Heart right ventricle (tissue), 16 donors: ENCODE measurements at places on chromosomes 7 and 10. TPM values are rescaled to one million over a fixed set of nuclear protein-coding genes. Genes with fewer than 3 reads are reported as not detected.

Gene RADIL
- 3.5 TPM for total RNA-seq

Gene TACR2
- 0.55 TPM for total RNA-seq

Gene GRID1
- total RNA-seq: 2.2 TPM

Gene THSD7A
- 3.4 TPM for total RNA-seq

Gene GIMAP4
- 32.5 TPM for total RNA-seq

Gene COL26A1
- total RNA-seq: not detected

- no peaks in the 10 kb centered on the region for H3K4me1 ChIP-seq
- H3K27ac ChIP-seq: no peak overlapping the region
- H3K36me3 ChIP-seq: no peaks in the 10 kb centered on the region
- DNase-seq: no peak
- H3K27me3 ChIP-seq: no peaks in the 10 kb centered on the region
- no peak overlapping the region for H3K4me3 ChIP-seq
Measured at GRCh38 chr10:90313576-90314325, 544.1 kb downstream of the HTR7 start.

- H3K27me3 ChIP-seq: no peaks in the 10 kb centered on the region
- no peak for DNase-seq
- H3K4me1 ChIP-seq: no peaks in the 10 kb centered on the region
- no peak overlapping the region for H3K27ac ChIP-seq
- H3K4me3 ChIP-seq: no peak overlapping the region
Measured at GRCh38 chr7:111339006-111339405, 223.3 kb downstream of the IMMP2L start.

DNA sequence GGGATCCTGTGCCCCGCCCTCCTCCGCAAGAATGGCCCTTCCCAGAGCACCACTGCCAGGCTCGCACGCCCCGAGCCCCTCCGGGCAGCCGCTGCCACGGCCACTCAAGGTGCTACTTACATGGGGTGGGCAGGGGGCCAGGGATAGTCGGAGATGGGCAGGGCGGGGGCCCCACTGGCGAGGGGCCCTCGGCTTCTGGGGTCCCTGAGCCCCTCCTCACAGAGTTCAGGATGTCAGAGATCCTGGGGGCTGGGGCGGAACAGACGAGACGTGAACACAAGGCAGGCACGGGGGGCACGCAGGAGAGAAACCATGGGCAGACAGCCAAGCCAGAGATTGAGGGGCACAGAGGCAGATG, 25.6 kb downstream of the YKT6 start:
- H3K4me1 ChIP-seq: no peaks in the 10 kb centered on the region
- no peak for DNase-seq
- no peak overlapping the region for H3K4me3 ChIP-seq
- no peak overlapping the region for H3K27ac ChIP-seq
- H3K27me3 ChIP-seq: peaks cover 15% of the 10 kb centered on the region
- H3K36me3 ChIP-seq: no peaks in the 10 kb centered on the region

GRCh38 chr10:58641095-58641531, 128.4 kb downstream of the BICC1 start:
- no peaks in the 10 kb centered on the region for H3K4me1 ChIP-seq
- H3K4me3 ChIP-seq: no peak overlapping the region
- no peak for DNase-seq
- peak overlapping the region; percentile 24 for H3K27ac ChIP-seq
- no peaks in the 10 kb centered on the region for H3K36me3 ChIP-seq

DNA sequence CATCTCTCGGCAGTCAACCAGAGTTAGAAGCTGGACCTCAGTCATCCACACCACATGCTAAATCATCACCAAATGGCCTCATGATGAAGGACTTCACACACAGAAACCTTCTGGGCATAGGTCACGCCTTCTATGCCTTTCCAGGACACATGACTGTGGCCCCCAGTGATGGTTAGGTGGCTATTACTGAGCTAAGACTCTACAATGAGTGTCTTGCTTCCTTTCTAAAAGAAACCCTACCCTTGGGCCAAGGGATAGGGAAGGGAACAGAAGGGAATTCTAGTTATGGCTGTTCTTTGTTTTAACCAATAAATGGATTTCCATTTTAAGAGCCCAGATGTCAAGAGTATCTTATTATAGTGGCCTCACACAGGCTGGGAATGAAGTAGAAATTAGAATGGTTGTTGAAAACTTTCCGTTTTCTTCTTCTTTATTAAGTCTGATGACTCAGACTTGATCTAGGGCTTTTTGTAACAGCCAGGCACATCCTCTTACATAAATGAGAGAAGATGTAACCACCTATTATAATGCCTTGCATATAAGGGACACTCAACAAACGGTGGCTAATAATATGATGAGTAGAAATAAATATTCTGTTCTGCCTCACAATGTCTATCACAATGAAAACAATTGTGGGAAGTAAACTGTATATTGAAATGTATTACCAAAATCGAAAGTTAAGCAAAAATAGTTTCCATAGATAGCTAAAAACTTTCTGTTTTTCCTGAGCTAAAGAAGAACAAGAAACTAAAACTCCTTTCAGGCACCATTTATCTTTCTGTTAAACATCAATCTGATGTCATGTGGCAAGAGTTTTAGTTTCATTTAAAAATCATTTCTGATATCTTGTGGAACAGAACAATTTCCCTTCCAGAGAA, 62.5 kb upstream of the TOMM7 start:
- no peak overlapping the region for H3K27ac ChIP-seq
- H3K4me1 ChIP-seq: no peaks in the 10 kb centered on the region
- no peak overlapping the region for H3K4me3 ChIP-seq
- no peaks in the 10 kb centered on the region for H3K27me3 ChIP-seq

GRCh38 chr10:109956454-109957091, 33.3 kb upstream of the XPNPEP1 start:
- H3K4me1 ChIP-seq: peaks cover 3% of the 10 kb centered on the region
- no peaks in the 10 kb centered on the region for H3K27me3 ChIP-seq
- no peak for DNase-seq
- no peak overlapping the region for H3K4me3 ChIP-seq
- H3K36me3 ChIP-seq: no peaks in the 10 kb centered on the region

GRCh38 chr10:123069246-123069986, 60.6 kb downstream of the ACADSB start:
- no peak for DNase-seq
- no peak overlapping the region for H3K4me3 ChIP-seq
- H3K36me3 ChIP-seq: no peaks in the 10 kb centered on the region
- peaks cover 9% of the 10 kb centered on the region for H3K27me3 ChIP-seq
- H3K27ac ChIP-seq: no peak overlapping the region

DNA sequence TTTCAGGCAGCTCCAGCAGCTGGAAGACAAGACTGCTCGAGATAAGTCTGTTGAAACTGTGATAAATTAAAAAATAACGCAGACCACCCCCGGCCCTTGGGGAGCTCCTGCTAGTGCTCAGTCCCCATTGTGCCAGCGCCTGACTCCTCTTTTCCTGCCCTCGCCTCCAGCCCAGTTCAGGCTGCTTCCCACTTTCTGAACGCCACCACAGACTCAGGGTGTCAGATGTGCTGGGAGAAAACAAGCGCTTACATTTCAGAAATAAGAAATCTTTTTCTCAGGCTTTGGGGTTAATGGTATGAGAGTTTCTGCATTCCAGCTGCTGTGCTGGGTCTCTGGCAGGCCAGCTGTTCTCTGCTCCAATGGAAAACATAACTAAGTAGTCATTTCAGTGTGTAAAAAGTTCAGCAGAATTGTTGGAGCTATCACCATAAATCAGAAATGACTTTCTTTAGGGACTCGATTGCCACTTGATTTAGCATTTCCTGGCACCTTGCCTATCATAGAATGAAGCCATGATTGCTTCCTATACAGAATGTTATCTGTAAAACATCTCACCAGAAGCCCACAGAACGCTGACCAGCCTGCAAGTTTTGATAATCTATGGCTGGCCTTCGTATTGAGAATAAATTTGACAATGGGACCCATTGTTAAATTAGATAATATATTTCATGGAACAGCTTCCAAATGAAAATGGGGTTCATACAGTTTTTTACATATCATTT, 257.0 kb upstream of the ZNF32 start:
- no peaks in the 10 kb centered on the region for H3K36me3 ChIP-seq
- H3K4me1 ChIP-seq: peaks cover 22% of the 10 kb centered on the region
- H3K27me3 ChIP-seq: no peaks in the 10 kb centered on the region
- H3K27ac ChIP-seq: peak overlapping the region; percentile 85
- H3K4me3 ChIP-seq: no peak overlapping the region
- DNase-seq: peak; percentile 65

DNA sequence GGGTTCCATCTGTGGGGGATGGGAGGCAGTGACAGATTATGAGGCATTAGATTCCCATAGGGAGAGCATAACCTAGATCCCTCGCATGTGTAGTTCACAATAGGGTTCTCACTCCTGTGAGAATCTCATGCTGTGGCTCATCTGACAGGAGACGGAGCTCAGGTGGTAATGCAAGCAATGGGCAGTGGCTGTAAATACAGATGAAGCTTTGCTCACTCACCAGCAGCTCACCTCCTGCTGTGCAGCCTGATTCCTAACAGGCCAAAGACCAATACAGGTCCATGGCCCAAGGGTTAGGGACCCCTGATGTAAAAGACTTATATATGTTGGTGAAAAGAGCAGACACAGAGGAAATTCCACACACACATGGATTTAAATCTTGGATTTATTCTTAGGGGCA, 370.2 kb downstream of the NRG3 start:
- no peak overlapping the region for H3K27ac ChIP-seq
- no peaks in the 10 kb centered on the region for H3K27me3 ChIP-seq
- no peak for DNase-seq
- H3K36me3 ChIP-seq: no peaks in the 10 kb centered on the region
- no peak overlapping the region for H3K4me3 ChIP-seq

GRCh38 chr10:117391436-117392205, 16.4 kb upstream of the PDZD8 start:
- no peaks in the 10 kb centered on the region for H3K36me3 ChIP-seq
- no peaks in the 10 kb centered on the region for H3K27me3 ChIP-seq
- no peak overlapping the region for H3K4me3 ChIP-seq
- H3K27ac ChIP-seq: no peak overlapping the region
- peaks cover 12% of the 10 kb centered on the region for H3K4me1 ChIP-seq

DNA sequence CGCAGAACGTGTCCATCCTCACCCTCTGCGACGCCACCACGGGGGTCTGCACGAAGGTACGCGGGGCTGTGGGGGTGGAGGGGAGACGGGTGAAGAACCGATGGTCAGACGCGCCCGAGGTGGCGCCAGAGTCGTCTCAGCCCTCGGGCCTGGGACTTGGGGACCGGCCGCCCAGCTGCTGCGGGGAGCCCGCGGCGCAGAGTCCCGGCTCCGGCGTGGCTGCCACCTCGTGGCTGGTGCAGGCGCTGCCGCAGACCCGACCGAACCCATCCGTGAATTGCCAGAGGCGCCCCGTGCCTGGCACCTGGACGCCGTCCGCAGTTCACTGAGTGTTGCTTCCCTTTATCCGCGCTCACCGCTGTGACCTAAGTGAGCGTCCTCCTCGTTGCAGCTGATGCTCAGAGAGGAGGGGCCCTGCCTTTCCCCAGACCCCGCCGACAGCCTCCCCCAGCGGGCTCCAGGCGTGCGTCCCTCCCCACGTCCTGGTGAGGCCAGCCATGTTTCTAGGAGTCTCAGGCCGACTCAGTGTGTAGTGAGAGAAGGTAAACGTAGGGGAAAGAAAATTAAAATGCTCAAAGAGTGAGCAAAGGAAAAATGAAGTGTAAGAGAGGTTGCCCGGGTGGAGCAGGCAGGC, 208.7 kb downstream of the PAXIP1 start:
- no peak overlapping the region for H3K4me3 ChIP-seq
- no peak overlapping the region for H3K27ac ChIP-seq
- no peak for DNase-seq
- no peaks in the 10 kb centered on the region for H3K4me1 ChIP-seq
- no peaks in the 10 kb centered on the region for H3K36me3 ChIP-seq

DNA sequence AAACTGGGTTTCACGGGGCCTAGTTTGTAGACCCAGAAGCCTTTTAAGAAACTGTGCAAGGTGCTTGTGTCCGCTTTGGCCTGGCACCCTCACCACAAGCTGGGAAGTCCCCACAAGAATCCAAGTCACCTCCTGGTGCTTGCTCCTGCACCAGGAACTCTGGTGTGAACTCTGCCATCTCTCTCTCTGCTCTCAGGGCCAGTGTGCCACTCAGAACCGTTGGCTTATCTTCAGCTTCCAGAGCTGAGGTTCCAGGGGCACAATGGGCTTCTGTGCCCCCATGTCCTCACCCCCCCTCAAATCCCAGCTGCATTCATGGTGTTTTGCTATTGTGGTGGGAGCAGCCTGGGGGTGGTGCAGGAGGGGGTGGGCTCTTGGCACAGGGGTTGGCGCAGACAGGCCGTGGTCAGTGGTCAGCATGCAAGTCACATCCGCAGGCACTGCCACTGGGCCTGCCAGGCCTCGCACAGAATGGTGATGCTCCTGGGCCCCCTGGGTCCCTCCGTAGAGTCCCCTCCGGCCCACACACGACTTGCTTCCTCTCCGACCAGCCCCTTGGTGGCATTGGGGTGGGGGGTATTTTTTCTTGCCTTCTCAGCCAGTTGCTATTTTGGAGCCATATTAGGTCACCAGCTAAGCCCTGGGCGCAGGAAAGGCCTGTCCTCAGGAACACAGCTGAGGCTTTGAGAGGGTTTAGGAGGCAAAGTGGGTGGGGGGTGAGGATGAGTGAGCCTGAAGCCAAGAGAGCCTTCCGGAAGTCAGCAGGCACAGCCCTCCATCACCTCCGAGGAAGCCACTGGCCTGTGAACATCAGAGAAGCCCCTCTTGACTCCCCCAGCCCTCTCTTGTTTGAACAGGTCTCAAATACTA, 3.0 kb downstream of the ZCCHC24 start:
- H3K27ac ChIP-seq: peak overlapping the region; percentile 97
- no peaks in the 10 kb centered on the region for H3K27me3 ChIP-seq
- H3K4me1 ChIP-seq: peaks cover 16% of the 10 kb centered on the region
- no peaks in the 10 kb centered on the region for H3K36me3 ChIP-seq

- H3K27ac ChIP-seq: no peak overlapping the region
- no peak for DNase-seq
- H3K36me3 ChIP-seq: no peaks in the 10 kb centered on the region
- H3K4me3 ChIP-seq: no peak overlapping the region
- no peaks in the 10 kb centered on the region for H3K27me3 ChIP-seq
Measured at GRCh38 chr10:4334015-4334414, 492.0 kb upstream of the AKR1E2 start.

- H3K36me3 ChIP-seq: no peaks in the 10 kb centered on the region
- H3K27me3 ChIP-seq: no peaks in the 10 kb centered on the region
- H3K27ac ChIP-seq: peak overlapping the region; percentile 83
- H3K4me3 ChIP-seq: no peak overlapping the region
- no peak for DNase-seq
- peaks cover 69% of the 10 kb centered on the region for H3K4me1 ChIP-seq
Measured at GRCh38 chr7:47480576-47481538, 101.1 kb downstream of the TNS3 start.

- H3K27ac ChIP-seq: no peak overlapping the region
- no peak overlapping the region for H3K4me3 ChIP-seq
- DNase-seq: no peak
Measured at GRCh38 chr7:12821746-12822145, 134.3 kb downstream of the ARL4A start.

DNA sequence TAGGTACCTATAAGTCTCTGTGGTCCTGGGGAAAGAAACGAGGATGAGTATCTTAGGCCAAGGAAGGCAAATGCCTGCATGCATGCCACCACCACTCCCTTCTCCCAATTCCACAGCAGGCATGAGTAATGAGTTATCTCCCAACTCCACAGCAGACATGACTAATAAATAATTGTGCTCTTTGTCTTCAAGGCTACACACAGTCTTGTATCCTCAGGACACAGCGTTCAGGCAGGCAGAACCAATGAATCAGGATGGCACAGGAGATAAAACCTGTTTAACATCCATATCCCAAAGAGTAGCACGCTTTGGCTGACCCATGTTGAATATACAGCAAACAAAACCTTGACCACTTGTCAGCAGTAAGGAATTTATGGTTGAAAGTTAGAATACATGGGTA, 229.7 kb upstream of the NFE2L3 start:
- H3K4me3 ChIP-seq: no peak overlapping the region
- no peaks in the 10 kb centered on the region for H3K27me3 ChIP-seq
- H3K36me3 ChIP-seq: no peaks in the 10 kb centered on the region
